ENCODE measurements at places on chromosomes 3 and 15.
A peak's percentile ranks its signal among the peaks of the same experiment; 100 is the strongest.

GRCh38 chr3:186515125-186515524 is 29.1 kb downstream of the CRYGS start:
- DNase-seq = no peak

DNA sequence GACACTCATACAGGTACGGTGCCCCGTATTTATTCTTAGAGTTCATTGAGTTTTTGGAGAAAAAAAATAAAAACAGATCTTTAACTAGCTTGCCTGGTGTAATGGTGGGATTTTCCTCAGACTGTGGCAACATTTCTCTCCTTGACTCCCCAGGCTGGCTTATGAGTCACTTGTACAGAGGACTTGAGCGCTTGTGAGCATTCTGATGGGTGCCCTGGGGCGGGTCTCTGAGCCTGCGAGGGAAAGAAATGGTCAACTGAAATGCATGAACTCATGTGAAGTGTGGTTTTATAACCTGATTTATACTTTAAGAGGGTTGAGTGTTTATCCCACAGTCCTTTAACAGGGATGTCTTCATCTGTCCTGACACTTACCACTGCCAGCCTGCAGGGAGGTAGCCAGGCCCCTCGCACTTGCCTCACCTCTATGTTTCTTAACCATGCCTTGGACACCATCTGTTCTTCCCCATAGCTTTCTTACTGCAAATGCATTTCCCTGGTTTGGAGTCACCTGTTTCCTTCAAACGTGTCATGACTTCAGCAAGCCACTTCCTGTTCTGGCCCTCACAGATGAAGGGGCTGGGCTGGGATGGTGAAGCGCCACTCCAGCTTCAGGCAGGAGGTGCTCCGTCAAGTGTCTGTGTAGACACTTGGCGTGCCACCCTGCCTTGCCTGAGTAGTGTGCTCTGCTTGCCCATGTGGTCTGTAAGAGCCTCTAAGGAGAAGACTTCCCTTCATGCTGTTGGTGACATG is 118.7 kb downstream of the PDE8A start:
- DNase-seq = peak; percentile 3

- no peak for DNase-seq
Observed at GRCh38 chr3:153840487-153840886, 280.7 kb upstream of the ARHGEF26 start.

- no peak for DNase-seq
Observed at GRCh38 chr3:30737743-30738499, 131.5 kb downstream of the TGFBR2 start.

DNA sequence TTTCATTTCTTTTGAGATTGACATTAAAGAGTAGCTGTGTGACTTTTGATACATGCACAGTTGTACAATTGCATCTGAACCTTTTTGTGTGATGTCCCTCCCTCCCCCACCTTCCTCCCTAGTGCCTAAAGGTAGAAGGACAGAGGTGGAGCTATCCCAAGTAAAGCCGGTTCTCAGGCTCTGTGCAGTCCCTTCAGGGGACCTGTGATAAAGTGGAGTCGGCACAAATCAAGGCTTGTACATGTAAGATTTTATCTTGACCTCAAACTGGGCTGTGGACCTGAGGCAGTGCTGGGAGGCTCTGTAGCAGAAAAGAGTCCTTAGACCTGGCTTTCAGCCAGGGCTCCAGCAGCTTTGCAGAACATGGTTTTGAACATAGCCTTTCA is 55.5 kb upstream of the CMTM7 start:
- no peak for DNase-seq

- no peak for DNase-seq
Observed at GRCh38 chr3:119937229-119937628, 155.3 kb downstream of the NR1I2 start.

- no peak for DNase-seq
Observed at GRCh38 chr3:74621581-74621980, 7.1 kb upstream of the CNTN3 start.

DNA sequence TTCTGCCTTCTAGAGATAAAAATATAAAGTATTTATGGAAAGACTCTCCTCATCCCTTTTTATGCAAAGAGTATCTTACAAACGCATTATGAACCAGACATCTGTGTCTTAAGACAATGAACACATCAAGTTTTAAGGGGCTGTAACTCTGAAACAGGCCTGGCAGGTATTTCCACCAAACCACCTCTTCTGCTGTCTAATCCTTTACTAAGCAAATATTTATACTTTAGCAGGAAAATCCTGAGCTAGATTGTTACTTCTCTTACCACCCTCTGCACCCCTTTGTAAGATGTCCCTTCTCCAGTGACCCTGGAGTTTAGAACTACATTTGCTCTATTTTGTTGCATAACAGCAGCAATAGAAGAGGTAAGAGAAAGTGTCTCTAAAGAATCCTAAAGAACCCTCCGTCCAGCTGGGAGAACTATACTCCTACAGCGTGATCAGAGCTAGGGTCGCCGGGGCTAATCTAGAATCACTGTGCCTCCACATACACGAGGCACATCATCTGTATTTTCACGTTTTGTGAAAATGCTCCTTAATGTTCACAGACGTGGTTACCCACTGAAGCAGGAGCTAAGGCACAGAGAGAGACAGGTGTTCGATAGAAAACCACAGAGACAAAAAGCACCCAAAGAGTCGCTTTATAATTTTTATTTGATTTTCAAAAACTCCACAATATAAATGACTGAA is 129.6 kb downstream of the FOXP1 start:
- DNase-seq = no peak

DNA sequence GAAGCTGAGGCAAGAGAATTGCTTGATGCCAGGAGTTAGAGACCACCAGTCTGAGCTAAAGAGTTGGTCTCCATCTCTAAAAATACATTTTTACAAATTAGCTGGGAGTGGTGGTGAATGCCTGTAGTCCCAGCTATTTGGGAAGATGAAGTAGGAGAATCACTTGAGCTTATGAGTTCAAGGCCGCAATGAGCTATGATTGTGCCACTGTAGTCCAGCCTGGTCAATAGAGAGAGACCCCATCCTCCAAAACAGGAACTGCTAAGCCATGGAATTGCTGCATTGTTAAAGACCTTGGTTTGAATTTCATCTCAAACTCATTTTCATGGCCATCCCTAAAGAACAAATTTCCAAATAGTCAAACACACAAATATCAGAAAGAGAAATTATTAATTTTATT is 113.9 kb upstream of the AGTR1 start:
- no peak for DNase-seq

GRCh38 chr15:72616491-72617210 is 37.8 kb upstream of the GOLGA6B start:
- DNase-seq = no peak

GRCh38 chr15:91787198-91787597 is 66.3 kb upstream of the SLCO3A1 start:
- peak; percentile 71 for DNase-seq

DNA sequence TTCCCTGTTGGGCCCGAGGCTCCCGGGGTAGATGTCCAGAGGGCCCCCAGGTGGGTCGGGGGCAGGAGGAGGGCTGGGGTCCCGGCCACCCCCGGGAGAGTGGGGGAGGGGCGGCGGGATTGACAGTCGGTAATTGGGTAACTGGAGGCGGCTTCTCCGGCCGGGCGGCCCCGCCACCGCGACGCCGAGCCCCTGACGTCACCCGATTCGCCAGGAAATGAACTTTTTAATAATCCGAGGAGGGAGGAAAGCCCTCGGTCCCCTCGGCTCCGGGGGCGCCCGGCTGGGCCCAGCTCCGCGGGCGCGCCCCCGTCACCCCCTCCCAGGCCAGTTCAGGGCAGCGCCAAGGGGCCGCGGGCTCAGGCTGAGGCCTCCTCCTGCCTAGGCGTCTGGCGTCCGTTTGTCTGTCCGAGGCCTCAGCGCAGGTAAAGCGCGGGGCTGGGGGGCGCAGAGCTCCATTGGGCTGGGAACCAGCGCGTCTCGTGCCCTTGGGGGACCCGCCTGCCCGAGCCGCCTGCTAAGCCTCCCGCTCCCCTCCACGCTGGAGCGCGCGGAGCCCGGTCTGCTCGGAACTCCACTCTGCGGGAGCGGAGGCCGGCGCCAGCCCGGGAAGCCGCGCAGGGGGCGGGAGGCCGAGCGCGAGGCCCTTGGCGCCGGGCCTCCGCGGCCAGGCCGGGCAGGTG is 3.9 kb downstream of the GATA2 start:
- no peak for DNase-seq

DNA sequence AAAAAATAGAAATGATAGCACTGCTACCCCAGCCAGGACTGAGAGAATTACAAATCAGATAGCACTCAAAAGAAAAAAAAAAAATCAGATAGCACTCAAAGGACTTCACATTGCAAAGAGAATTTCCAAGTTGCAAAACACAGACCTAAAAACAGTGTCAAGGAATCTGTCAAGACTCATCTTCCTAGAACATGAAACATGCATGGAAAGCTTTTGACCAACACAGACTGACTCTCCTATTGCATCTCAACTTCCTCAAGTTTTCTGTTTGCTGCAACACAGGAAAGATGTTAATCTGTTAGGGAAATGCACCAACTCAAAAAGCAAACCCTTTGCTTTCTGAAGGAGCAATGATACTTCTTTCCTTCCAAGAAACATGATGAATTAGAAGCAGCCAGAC is 42.3 kb downstream of the RAB27A start:
- no peak for DNase-seq

DNA sequence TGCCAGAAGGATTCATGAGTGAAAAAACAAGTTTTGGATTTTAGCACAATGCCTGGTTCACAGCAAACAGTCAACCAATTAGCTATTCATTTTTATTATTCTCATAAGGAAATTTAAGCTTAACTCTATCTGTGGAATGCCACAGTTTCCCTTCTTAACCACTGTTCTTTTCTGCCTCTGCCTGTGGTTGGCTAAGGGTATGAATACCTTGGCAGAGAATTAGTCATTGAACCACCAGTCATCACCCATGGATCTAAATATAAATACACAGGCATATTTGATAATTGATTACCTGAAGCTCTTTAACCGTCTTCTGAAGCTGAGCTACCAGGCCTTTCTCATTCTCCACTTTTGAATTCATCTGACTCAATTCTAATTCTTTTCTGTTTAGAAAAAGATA is 79.9 kb downstream of the MYH15 start:
- no peak for DNase-seq

- no peak for DNase-seq
Observed at GRCh38 chr3:55661571-55661970, 174.5 kb upstream of the WNT5A start.

DNA sequence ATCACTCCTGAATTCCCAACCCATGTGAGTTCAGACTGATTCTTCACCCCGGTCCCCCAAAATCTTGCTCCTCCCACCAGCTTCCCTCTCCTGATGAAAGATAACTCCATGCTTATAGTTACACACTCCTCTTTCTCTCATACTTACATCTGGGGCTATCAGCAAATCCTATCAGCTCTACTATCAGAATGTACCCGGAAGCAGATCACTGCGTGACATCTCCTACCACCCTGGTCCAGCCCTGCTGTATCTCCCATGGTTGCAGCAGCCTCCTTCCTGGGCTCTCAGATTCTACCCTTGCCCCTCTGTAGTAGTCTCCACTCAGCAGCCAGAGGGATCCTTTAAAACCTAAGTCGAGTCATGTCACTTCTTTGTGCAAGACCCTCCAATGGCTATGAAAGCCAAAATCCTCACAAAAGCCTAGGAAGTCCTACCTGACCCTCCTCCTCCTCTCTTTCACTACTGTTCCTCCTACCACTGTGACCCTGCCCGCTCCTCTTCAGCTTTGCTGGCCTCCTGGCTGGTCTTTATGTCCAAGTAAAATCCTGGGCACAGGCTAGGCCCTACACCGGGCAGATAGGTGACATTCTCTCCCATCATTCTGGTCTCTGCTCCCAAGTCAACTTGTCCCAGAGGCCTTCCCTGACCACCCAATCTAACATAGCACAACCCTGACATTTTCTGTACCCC is 16.2 kb downstream of the XIRP1 start:
- no peak for DNase-seq

DNA sequence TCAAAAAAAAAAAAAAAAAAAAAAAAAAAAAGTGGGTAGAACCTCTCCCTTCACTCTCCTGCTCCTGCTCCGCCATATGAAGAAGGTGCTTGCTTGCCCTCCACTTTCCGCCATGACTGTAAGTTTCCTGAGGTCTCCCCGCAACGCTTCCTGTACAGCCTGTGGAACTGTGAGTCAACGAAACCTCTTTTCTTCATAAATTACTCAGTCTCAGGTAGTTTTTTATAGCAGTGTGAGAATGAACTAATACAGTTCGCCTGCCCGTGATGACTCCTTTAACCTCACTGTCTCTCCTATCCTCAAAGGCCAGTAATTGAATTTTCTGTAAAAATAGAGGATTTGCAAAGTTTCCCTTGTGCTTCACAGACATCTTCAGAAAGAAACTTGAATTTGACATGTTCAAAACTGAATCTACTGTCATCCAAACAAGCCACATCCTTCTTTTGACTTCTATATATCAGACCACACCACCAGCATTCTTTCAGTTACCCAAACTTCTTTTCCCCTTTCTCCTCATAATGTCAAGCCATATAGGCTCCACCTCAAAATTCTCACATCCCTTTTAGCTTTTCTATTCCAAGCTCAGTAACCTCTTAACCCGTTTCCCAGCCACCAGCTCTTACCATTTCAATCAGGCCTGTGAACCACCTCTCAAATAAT is 44.3 kb downstream of the P2RY1 start:
- no peak for DNase-seq

DNA sequence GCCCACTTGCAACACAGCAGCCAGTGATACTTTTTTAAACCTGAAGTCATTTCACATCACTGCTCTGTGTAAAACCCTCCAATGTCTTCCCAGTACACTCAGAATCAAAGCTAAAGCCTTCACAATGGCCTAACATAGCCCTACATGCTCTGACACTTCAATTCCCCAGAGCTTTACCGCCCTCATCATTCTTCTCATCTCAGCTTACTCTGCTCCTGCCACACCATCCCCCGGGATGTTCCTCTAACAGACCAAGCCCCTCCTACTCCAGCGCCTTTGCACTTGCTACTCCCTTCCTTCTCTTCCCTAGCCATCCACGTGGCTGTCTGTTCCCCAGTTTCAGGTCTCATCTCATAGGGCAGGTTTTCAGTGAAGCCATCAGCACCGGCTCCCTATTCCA is 194.0 kb downstream of the SSR3 start:
- no peak for DNase-seq

GRCh38 chr3:98731720-98732285 is 31.3 kb upstream of the ST3GAL6 start:
- no peak for DNase-seq

DNA sequence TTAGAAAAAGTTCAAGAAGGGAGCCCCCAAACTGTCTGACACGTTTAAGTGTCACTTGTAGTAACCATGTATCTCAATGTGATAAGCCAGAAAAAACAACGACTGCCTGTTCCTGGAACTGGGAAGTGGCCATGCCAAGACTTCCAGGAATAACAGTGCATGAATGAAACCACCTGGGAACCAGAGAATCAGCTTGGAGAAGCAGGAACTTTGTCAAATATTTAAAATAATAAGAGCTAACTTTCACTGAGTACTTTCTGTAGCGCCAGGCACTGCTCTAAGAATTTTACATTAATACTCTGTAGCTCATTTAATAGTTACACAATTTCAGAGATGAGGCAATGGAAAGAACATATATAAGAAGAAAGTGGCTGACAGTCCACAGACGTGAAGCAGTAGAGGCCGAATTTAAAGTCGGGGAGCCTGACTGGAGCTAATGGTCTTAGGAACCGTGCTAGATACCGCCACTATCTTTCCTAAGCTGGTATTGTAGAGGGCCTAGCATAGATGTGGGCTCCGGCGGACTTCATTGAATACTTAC is 876 bp downstream of the PLSCR1 start:
- no peak for DNase-seq
